ENCODE measurements at places on chromosomes 1 and 21.

GRCh38 chr1:183710333-183710732 is 57.2 kb upstream of the APOBEC4 start:
- no peak for DNase-seq

- no peak for DNase-seq
These were observed 135.7 kb upstream of the RUNX3 start for GRCh38 chr1:25065795-25066238.

GRCh38 chr1:6984536-6984935 is 199.3 kb downstream of the CAMTA1 start:
- no peak for DNase-seq

DNA sequence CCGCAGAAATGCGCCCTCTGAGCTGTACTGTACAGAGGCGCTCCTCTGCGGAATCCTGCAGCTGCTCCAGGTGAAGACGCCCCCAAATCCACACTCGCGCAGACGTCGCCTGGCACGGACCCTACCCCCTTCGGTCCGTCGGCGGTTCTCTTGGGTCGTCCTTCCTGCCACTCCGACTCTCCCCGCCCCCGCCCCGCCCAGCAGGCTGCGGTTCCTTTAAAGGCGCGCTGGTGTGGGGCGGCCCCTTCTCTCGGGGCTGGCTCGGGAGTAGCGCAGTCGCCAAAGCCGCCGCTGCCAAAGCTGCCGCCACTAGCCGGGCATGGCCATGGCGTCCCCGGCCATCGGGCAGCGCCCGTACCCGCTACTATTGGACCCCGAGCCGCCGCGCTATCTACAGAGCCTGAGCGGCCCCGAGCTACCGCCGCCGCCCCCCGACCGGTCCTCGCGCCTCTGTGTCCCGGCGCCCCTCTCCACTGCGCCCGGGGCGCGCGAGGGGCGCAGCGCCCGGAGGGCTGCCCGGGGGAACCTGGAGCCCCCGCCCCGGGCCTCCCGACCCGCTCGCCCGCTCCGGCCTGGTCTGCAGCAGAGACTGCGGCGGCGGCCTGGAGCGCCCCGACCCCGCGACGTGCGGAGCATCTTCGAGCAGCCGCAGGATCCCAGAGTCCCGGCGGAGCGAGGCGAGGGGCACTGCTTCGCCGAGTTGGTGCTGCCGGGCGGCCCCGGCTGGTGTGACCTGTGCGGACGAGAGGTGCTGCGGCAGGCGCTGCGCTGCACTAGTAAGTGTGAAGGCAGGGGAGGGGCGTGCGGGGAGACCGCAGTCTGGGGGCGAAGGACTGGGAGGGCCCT is at the start of gene RASSF5:
Gene RASSF5 (plus strand): TSS at position 248 of the 846 bp plus-strand sequence. CDS start 72 bp downstream, at position 320.
- peak; percentile 8 for DNase-seq

- no peak for DNase-seq
These were observed 3.8 kb downstream of the NCSTN start for GRCh38 chr1:160346958-160347357.

- no peak for DNase-seq
These were observed 508.6 kb downstream of the PTPRU start for GRCh38 chr1:29744684-29745490.

Measured in substantia nigra (tissue), 51 donors.